ENCODE measurements at places on chromosomes 5 and 9. TPM values are rescaled to one million over a fixed set of nuclear protein-coding genes. Genes with fewer than 3 reads are reported as not detected.

DNA sequence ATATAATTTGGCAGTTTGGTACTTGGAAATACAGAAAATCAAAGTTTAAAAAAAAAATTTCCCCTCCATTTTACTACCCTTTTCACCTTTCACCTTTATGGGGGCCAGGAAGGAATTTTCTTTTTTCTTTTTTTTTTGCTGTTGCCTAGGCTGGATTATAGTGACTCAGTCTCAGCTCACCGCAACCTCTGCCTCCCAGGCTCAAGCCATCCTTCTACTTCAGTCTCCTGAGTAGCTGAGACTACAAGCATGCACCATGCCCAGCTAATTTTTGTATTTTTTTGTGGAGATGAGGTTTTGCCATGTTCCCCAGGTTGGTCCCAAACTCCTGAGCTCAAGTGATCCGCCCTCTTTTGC lies 9.1 kb downstream of the CHMP5 start:
- no peak for DNase-seq
- no peaks in the 10 kb centered on the region for H3K27me3 ChIP-seq
- H3K4me3 ChIP-seq: no peak overlapping the region
- no peak overlapping the region for H3K27ac ChIP-seq
- H3K4me1 ChIP-seq: peaks cover 17% of the 10 kb centered on the region

MARVELD2 gene
- total RNA-seq: 0.26 TPM

DNA sequence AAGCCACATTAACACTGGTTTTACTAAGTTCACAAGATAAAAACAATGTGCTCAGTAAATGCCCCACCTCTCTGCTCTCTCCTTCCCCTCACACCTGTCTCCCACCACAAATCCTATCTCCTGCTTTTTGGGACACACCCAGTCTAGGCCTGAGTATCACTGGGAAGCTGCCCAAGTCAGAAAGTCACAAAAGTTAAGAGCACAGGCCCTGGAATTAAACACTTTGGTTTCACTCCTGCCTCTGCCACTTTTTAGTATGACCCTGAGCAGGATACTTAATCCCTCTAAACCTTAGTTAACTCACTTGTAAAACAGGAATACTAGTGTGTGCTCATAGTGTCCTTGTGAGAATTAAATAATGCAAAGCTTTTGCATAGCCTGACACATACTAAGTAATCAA lies 11.3 kb downstream of the C5 start:
- H3K27ac ChIP-seq: no peak overlapping the region
- H3K36me3 ChIP-seq: peaks cover 5% of the 10 kb centered on the region
- no peak overlapping the region for H3K4me3 ChIP-seq

- H3K36me3 ChIP-seq: peaks cover 16% of the 10 kb centered on the region
- no peak overlapping the region for H3K4me3 ChIP-seq
- peak overlapping the region; percentile 63 for H3K27ac ChIP-seq
- no peaks in the 10 kb centered on the region for H3K27me3 ChIP-seq
- DNase-seq: peak; percentile 66
- H3K4me1 ChIP-seq: peaks cover 44% of the 10 kb centered on the region
These were observed 29.6 kb downstream of the MAML1 start for GRCh38 chr5:179762079-179762780.

Data from activated CD8-positive, alpha-beta T cell treated with anti-CD3 and anti-CD28 coated beads, Interleukin-2, amount 10 ng/mL, durations not matched to agents 7 days and 5 days (primary cell).